ENCODE measurements at places on chromosomes 13 and 19. TPM values are rescaled to one million over a fixed set of nuclear protein-coding genes. Genes with fewer than 3 reads are reported as not detected.

LAIR1 gene
- 2.8 TPM for total RNA-seq

CCL25 gene
- total RNA-seq: not detected

ZNF439 gene
- 32.3 TPM for total RNA-seq

IZUMO4 gene
- total RNA-seq: 8.5 TPM

TMEM238 gene
- not detected for total RNA-seq

COL4A2 gene
- total RNA-seq: 69.0 TPM

RUBCNL gene
- total RNA-seq: 5.8 TPM

DHX34 gene
- total RNA-seq: 12.5 TPM

ZNF837 gene
- 1.2 TPM for total RNA-seq

NEK5 gene
- 4.8 TPM for total RNA-seq

ATP8A2 gene
- 77.0 TPM for total RNA-seq

CD33 gene
- total RNA-seq: 0.23 TPM

ELF1 gene
- total RNA-seq: 16.6 TPM

MARK4 gene
- 39.2 TPM for total RNA-seq

C5AR2 gene
- total RNA-seq: 0.46 TPM

PSG7 gene
- not detected for total RNA-seq

ZNF28 gene
- total RNA-seq: 29.3 TPM

PSG2 gene
- not detected for total RNA-seq

ENOX1 gene
- total RNA-seq: 30.9 TPM

ADAMTSL5 gene
- total RNA-seq: not detected

HRC gene
- total RNA-seq: 1.4 TPM

ZNF540 gene
- total RNA-seq: 23.8 TPM

RYR1 gene
- 4.6 TPM for total RNA-seq

GNG8 gene
- total RNA-seq: not detected

SLC17A7 gene
- 1.2 TPM for total RNA-seq

CGB3 gene
- total RNA-seq: not detected

SH3GL1 gene
- 20.1 TPM for total RNA-seq

NCR1 gene
- not detected for total RNA-seq

DACT3 gene
- 24.0 TPM for total RNA-seq
